ENCODE measurements at places on chromosomes 3 and 15.

DNA sequence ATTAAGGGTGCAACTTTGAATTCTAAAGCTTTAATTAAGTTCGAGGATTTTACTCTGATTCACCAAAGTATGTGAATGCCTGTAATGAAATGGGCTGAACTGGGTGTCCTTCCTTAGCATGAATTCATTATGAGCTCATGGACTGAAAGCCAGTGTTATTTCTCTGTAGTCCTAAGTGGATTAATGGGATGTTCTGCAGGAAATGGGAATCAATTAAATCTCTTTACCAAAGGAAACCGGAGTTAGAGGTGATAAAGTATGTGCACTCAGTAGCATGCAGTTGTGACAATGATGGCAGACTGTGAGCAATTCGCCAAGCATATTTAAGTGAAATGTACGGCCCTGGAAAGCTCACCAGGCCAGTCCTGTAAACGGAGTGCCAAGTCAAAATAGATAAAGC lies 138.7 kb downstream of the CHL1 start:
- DNase-seq: no peak

- no peak for DNase-seq
These were observed 9.0 kb downstream of the P2RY1 start for GRCh38 chr3:152843955-152844354.

DNA sequence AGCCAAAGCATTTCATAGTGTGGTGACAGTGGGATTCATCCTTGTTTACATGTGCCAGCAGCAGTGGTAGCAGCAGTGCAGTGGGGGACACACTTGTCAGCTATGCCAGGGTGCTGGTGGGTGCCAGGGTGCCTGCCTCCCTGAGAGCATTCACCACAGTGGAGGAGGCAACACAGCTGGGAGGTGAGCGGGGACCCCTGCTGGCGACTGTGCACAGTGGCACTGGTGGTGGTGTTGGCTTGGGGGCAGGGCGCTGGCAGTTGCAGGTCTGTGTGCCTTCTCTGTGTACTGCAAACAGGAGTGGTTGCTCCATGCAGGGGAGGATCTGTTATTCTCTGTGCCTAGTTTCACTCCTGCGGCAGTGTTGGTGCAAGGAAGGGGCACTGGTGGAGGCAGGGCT lies 41.2 kb downstream of the CEP63 start:
- no peak for DNase-seq

DNA sequence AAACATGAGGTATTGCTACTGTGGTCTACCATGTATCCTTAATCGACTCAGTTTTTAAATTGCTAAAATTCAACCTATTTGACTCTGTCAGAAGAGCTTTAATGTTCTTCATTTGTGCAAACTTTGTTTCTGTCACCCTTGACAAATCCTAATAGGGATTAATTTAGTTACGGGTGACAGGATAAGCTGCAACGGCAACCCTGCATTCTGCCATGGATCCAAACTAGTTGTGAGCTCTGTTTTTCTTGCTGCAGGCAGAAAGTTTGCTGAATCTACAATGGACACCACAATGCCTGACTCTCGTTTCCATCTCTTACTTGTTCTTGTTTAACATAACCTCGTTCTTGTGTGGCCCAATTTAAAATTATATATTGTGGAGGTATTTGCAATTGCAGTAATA lies 352.3 kb downstream of the ROBO2 start:
- DNase-seq: no peak

- no peak for DNase-seq
These were observed 53.8 kb upstream of the CORO2B start for GRCh38 chr15:68524753-68525584.

DNA sequence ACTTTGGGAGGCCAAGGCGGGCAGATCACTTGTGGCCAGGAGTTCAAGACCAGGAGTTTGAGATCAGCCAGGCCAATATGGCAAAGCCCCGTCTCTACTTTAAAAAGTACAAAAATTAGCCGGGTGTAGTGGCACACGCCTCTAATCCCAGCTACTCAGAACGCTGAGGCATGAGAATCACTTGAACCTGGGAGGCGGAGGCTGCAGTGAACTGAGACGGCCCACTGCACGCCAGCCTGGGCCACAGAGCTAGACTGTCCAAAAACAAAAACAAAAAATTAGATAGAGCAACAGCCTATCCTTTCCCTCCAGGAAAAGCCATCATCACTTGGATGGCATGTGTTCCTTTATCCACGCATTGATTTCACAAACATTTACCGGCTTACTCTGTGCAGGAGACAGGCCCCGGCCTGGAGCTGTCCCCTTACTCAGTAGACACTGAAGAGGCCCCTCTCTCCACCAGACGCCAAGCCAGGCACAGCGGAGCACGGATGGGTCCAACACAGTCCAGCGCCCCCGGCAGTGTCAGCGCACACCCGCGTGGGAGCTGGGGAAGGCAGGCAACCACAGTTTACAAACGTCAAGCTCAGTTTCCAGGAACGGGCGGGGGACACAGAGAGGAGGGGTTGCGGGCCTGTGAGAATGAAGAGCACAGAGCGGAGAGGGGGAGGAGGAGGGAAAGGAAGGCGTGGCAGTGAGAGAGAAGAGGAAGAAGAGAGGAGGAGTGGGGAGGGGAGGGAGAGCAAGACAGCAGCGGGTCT lies 3.1 kb downstream of the GP5 start:
- no peak for DNase-seq

DNA sequence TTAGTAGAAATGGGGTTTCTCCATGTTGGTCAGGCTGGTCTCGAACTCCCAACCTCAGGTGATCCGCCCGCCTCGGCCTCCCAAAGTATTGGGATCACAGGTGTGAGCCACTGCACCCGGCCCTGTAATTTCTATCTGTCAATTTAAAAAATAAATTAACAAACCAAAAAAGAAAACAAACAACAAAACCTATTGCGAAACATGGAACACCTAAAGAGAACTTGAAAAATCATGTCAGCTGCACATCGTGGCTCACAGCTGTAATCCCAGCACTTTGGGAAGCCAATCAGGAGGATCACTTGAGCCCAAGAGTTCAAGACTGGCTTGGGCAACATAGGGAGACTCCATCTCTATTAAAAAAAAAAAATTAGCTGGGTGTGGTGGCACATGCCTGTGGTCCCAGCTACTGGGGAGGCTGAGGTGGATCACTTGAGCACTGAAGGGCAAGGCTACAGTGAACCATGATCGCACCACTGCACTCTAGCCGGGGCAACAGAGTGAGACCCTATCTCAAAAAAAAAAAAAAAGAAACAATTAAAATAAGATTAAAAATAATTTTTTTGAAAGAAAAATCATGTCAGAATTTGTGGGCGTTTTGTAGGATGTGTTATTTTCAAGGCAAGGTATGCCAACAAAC lies 19.6 kb downstream of the PARP6 start:
- no peak for DNase-seq

DNA sequence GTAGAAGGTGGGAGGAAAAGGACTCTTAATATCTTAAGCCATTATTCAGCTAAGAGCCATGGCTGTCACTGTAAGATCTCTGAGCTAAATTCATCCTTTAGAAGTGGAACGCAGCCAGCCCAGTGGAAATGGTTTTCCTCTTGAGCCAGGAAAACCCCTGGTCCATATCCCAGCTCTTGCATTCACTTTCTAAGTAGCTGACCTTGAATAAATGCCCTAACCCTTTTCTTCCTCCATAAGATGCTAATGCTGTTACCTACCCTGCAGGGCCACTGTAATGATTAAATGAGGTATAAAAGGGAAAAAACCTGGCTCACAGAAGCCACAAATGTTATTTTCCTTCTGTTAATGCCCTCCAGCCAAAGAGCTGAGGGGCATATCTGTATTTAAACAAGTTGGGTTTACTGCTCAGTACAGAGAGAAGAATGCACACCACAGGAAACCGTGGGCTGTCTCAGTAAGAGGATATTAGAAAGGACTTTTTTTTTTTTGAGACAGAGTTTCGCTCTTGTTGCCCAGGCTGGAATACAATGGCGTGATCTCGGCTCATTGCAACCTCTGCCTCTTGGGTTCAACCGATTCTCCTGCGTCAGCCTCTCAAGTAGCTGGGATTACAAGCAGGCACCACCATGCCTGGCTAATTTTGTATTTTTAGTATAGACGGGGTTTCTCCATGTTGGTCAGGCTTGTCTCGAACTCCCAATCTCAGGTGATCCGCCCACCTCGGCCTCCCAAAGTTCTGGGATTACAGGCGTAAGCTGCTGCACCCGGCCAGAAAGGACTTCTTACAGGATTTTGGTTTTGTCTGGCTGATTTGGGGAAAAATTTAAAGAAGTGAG lies 6.8 kb downstream of the UBL7 start:
- no peak for DNase-seq

DNA sequence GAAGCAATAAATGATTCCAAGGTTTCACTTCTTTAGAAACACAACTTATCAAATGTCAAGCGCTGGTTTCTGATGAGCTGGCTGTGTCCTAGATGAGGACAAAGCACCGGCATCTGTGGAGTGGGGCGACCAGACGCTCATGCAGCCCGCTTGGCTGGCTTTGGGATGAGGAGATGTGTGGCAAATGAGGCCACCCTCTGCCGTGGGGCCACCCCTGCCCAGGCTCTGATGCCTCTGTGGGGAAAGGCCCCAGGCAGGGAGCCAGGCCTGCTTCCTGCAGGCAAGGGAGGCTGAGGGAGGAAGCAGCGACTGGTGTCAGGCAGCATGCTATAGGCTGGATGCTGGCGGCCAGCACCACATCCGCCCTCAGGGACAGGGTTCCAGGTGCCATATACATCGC lies 102.9 kb downstream of the HERC2 start:
- no peak for DNase-seq

GRCh38 chr3:152474585-152474984 lies 205.9 kb downstream of the MBNL1 start:
- DNase-seq: peak; percentile 60

DNA sequence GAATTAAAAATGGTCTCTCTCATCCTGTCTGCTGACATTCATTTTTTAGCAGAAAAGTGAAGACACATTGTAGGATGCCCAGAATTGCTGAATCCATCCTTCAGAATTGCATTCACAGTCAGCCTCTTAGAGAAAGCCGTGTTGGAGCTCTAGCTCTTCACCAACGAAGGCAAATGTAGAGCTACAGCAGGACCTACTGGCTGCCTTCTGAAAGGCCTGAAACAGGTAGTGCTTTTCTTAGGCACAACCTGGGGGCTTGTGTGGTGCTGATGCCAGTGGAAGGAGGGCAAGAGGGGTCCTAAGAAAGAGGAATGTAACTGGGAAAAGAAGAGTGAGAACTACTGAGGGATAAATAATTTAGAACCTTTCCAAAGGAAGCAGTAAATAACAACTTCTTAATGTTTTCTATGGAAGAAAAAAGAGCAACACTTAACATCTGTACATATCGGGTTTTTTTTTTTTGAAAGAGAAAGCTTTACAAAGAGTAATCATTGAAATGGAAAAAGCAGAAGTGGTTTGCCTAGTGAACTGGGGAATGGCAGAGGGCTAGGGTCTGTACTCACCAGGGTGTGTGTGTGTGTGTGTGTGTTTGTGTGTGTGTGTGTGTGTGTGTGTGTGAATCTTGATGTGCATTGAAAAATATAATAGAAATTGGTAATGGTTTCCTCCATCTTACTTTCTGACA lies 297.8 kb downstream of the SATB1 start:
- DNase-seq: peak; percentile 45

DNA sequence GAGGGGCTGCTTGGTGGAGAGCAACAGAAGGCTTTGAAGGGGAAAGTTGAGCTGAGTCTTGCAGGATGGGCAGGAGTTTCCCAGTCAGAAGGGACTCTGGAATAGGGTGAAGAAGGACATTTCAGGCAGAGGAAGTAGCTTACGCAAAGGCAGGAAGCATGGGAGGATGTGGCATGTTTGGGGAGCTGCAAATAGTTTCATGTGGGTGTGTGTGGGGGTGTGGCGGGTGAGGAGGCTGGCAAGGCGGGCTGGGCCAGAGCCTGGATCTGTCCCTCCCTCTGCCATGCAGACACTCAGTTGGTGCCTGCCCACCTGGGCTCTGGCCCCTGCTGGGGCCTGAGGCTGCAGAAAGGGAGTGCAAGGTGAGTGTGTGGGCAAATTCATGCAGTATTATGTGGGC lies 10.4 kb downstream of the TEX264 start:
- no peak for DNase-seq

- no peak for DNase-seq
These were observed 10.5 kb upstream of the NUDT16 start for GRCh38 chr3:131370935-131371687.

- DNase-seq: no peak
These were observed 690 bp downstream of the TP53BP1 start for GRCh38 chr15:43492266-43492665.

- DNase-seq: no peak
These were observed 26.7 kb upstream of the GREM1 start for GRCh38 chr15:32690941-32691688.
